Bronchial smooth muscle cell (primary cell): ENCODE measurements at places on chromosomes 16 and 17. TPM values are rescaled to one million over a fixed set of nuclear protein-coding genes. Genes with fewer than 3 reads are reported as not detected.

The HBA2 gene
- not detected in 2 replicates for total RNA-seq

The CA4 gene
- total RNA-seq, result 0.09 TPM in 1 of 2 replicates, not detected in the other

The KCNJ16 gene
- total RNA-seq, result under 0.01 and 0.09 TPM in 2 replicates

The CD300A gene
- not detected in 2 replicates for total RNA-seq

The NAGPA gene
- total RNA-seq, result 13.2 and 21.5 TPM in 2 replicates

The TK2 gene
- total RNA-seq, result 53.6 and 58.9 TPM in 2 replicates

The PROCA1 gene
- 1.6 and 2.9 TPM in 2 replicates for total RNA-seq

The PRAC2 gene
- total RNA-seq, result not detected in 2 replicates

The MYH1 gene
- total RNA-seq, result not detected in 2 replicates
